Fibroblast of skin of back (primary cell): ENCODE measurements at places on chromosomes 4 and X.

GRCh38 chr4:125985856-125986255 is 671.1 kb downstream of the FAT4 start:
- DNase-seq, result no peak

GRCh38 chr4:160580581-160580980 is 1477.7 kb downstream of the RAPGEF2 start:
- no peak for DNase-seq

DNA sequence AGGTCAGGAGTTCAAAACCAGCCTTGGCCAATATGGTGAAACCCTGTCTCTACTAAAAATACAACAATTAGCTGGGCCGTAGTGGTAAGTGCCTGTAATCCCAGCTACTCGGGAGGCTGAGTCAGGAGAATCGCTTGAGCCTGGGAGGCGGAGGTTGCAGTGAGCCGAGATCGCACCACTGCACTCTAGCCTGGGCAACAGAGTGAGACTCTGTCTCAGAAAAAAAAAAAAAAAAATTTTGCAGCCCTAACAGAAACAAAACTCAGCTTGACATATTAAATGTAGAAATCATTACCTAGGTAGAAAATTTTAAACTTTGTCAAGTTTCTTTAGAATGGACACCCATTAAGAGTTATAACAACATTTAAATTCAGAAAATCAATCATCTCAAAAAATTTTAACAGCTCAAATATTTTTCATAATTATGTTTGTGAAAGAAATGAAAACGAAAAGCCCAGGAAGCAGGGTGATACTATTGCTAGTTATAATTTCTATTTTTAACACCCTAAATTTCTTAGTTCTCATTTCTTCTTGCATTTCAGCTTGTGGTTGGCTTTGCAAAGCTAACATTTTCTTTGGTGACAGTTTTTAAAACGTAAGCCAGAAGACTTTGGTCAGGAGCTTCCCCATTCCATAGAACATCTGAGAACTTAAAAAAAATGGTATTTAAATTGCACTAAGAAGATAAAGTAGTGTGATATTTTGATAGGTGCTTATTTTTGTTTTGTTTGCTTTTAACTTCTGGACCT is 33.3 kb upstream of the RBBP7 start:
- no peak for DNase-seq

GRCh38 chr4:148540622-148541326 is 98.6 kb upstream of the NR3C2 start:
- DNase-seq, result no peak

DNA sequence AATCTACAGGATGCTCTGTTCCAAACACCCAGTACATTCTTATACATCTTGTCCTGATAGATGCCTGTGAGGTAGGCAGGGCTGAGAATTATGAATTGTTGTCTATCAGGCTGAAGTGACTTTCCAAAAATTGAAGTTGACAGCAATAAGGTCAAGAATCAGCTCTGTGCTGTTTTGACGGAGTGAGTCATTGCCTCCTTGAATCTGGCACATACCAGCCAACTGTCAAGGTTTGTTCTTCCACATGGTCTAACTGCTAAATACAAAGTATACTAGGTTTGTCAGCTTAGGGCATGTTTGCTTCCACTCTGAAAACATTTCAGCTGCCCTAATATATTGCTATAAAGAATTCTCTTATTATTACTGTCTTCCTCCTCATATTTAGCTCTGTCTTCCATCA is 32.3 kb downstream of the SH3RF1 start:
- peak; percentile 64 for DNase-seq

DNA sequence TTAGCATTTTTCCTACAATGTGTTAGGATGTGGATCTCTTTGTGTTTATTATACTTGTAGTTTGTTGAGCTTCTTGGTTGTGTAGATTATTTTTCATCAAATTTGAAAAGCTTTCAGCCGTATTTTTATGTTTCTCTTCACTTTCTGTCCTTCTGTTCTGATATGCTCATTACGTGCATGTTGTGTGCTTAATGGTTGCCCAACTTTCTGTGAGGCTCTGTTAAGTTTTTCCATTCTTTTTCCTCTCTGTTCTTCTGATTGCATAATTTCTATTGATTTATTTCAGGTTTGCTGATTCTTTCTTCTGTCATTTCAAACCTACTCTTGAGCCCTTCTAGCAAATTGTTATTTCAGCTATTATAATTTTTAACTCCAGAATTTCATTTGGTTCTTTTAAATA is 478.2 kb downstream of the IL1RAPL1 start:
- no peak for DNase-seq
